ENCODE measurements at places on chromosomes 16 and 17. TPM values are rescaled to one million over a fixed set of nuclear protein-coding genes. Genes with fewer than 3 reads are reported as not detected.

Gene CCDC154
- 0.57 TPM for total RNA-seq

Gene OR1F1
- total RNA-seq = 0.14 TPM

Gene ABCC12
- not detected for total RNA-seq

Gene CLEC18A
- 0.85 TPM for total RNA-seq

Gene ITGA2B
- 0.07 TPM for total RNA-seq

Gene JMJD6
- total RNA-seq = 18.8 TPM

Gene P3H4
- 51.7 TPM for total RNA-seq

Gene CHST5
- total RNA-seq = not detected

Gene KRTAP1-5
- not detected for total RNA-seq

Gene FBXW10
- total RNA-seq = 0.14 TPM

Gene HLF
- total RNA-seq = 0.14 TPM

Gene BEAN1
- total RNA-seq = under 0.01 TPM

Gene CMTM4
- total RNA-seq = 86.5 TPM

Gene SPATA2L
- total RNA-seq = 10.7 TPM

Gene ATP6V0D1
- total RNA-seq = 62.2 TPM

Gene CAMTA2
- 7.9 TPM for total RNA-seq

Gene ACAP1
- 0.71 TPM for total RNA-seq

Gene HS3ST3B1
- total RNA-seq = 0.21 TPM

Gene NTN3
- total RNA-seq = 0.21 TPM

Gene ZNF205
- total RNA-seq = 17.8 TPM

Gene HASPIN
- 0.50 TPM for total RNA-seq

Gene NAGLU
- 13.5 TPM for total RNA-seq

Gene PRSS8
- 31.1 TPM for total RNA-seq

Gene TTYH2
- 3.8 TPM for total RNA-seq

Gene CDK5R1
- total RNA-seq = 7.2 TPM

Gene SLC5A10
- 0.07 TPM for total RNA-seq

Gene KRTAP9-2
- not detected for total RNA-seq

Gene PKMYT1
- total RNA-seq = 0.50 TPM

Gene CACNG3
- not detected for total RNA-seq

Gene DNASE1L2
- total RNA-seq = 0.34 TPM

Gene HNF1B
- not detected for total RNA-seq

Gene GGT6
- 4.4 TPM for total RNA-seq

Gene CTRB1
- total RNA-seq = not detected

Gene NACA2
- total RNA-seq = not detected

Gene EMC8
- 29.6 TPM for total RNA-seq

Gene GHDC
- total RNA-seq = 11.4 TPM

Gene VASN
- 4.4 TPM for total RNA-seq

Gene OR4D1
- not detected for total RNA-seq
